ENCODE measurements at places on chromosomes 7 and 10. TPM values are rescaled to one million over a fixed set of nuclear protein-coding genes. Genes with fewer than 3 reads are reported as not detected.

The USP54 gene
- total RNA-seq = 8.2 TPM

- H3K4me3 ChIP-seq = no peak overlapping the region
- no peak for DNase-seq
- no peaks in the 10 kb centered on the region for H3K27me3 ChIP-seq
- no peak overlapping the region for H3K27ac ChIP-seq
- no peaks in the 10 kb centered on the region for H3K36me3 ChIP-seq
Observed at GRCh38 chr10:131689016-131689415, 211.8 kb upstream of the PPP2R2D start.

The PARG gene
- 47.6 TPM for total RNA-seq

The GBX1 gene
- total RNA-seq = not detected

The PRDX3 gene
- total RNA-seq = 293 TPM

- peaks cover 26% of the 10 kb centered on the region for H3K36me3 ChIP-seq
- no peaks in the 10 kb centered on the region for H3K27me3 ChIP-seq
- H3K27ac ChIP-seq = no peak overlapping the region
- H3K4me1 ChIP-seq = no peaks in the 10 kb centered on the region
- no peak for DNase-seq
Observed at GRCh38 chr10:7272008-7272407, 138.8 kb downstream of the SFMBT2 start.
